Fibroblast of the aortic adventitia (primary cell): ENCODE measurements at places on chromosomes 7 and 10. TPM values are rescaled to one million over a fixed set of nuclear protein-coding genes. Genes with fewer than 3 reads are reported as not detected.

Gene ITPRID1
- not detected in 2 replicates for total RNA-seq

Gene TLL2
- total RNA-seq: under 0.01 TPM in 2 replicates

Gene GPC2
- 1.2 and 4.5 TPM in 2 replicates for total RNA-seq

Gene TLX1
- 0.16 TPM in 1 of 2 replicates, not detected in the other for total RNA-seq

Gene PTF1A
- not detected in 2 replicates for total RNA-seq

Gene MKX
- total RNA-seq: 0.25 and 0.27 TPM in 2 replicates

Gene KCNMA1
- 40.1 and 106 TPM in 2 replicates for total RNA-seq

Gene C10orf67
- 0.09 TPM in 1 of 2 replicates, not detected in the other for total RNA-seq

Gene MOGAT3
- not detected in 2 replicates for total RNA-seq

Gene KCP
- 0.09 and 1.6 TPM in 2 replicates for total RNA-seq

Gene LIPN
- total RNA-seq: not detected in 2 replicates

Gene AMPH
- total RNA-seq: 2.4 and 3.2 TPM in 2 replicates

Gene NPC1L1
- total RNA-seq: under 0.01 TPM in 1 of 2 replicates, not detected in the other

Gene CAMK1D
- 2.3 and 9.8 TPM in 2 replicates for total RNA-seq
